ENCODE measurements at places on chromosomes 16 and 17.

GRCh38 chr17:64300699-64300965 is 37.6 kb upstream of the TEX2 start:
- DNase-seq: no peak

GRCh38 chr17:81644976-81645952 is 8.3 kb downstream of the TSPAN10 start:
- DNase-seq: no peak

DNA sequence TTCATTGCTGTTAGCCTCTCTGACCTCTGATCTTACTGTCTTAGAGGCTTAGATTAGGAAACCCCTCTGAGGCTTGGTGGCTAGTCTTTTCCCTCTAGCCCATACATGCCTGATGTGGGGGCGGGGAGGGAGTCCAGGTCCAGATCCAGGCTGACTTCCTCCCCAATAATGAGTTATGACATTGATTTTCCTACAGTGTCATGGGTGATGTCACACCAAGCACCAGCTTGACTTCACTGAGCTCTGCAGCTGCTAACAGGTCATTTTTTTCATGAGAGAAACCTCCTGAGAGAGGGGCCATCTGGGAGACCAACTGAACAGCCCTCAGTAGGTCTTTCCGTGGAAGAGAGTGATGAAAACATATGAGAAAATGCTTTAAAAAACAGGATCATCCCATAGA is 180.2 kb upstream of the N4BP1 start:
- DNase-seq: no peak

GRCh38 chr16:57964157-57964700 is 6.7 kb downstream of the CNGB1 start:
- DNase-seq: no peak

- DNase-seq: no peak
Measured at GRCh38 chr16:75258807-75259141, 7.3 kb upstream of the BCAR1 start.

- DNase-seq: no peak
Measured at GRCh38 chr17:21094298-21094704, 32.5 kb upstream of the DHRS7B start.

DNA sequence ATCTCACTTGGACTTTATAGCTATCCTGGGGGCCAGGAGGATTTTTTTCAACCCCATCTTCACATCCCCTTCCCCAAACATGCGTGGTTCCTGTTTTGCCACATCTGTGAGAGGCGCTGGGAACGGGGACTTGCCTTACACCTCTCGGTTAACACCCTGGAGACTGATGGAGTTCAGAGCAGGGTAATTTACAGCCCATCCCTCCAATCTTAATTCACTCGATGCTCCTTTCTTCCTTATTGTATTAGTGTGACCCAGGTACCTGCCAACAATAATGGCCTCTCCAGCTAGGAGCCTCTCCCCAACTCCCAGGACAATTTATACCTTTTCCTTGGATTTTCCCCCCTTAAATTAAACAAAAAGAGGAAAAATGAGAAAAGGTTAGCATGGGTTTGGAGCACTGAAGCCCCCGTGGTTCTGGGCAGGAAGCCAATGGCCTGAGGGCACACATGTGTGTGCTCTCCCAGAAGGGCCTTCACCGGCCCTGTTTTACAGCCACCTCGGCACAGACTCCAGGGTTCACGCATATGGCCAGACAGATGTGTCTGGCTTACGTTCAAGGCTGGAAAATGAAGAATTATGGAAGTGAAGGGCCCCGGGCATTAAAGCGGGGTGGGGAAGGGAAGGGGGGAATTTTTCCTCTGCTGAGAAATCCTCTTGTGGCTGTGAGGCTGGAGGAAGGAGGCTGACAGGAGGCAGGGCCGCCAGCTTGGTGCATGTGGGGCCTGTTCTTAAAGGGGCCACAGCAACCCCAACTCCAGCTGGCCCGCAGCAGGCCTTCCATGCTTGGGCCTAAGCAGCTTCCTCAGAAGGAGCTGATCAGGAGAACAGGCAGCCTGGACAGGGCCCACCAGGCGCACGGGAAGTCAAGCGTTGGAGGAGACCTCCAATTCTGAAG is 21.4 kb downstream of the HIC1 start:
- peak; percentile 21 for DNase-seq

GRCh38 chr17:76086384-76086783 is 7.4 kb downstream of the ZACN start:
- no peak for DNase-seq

DNA sequence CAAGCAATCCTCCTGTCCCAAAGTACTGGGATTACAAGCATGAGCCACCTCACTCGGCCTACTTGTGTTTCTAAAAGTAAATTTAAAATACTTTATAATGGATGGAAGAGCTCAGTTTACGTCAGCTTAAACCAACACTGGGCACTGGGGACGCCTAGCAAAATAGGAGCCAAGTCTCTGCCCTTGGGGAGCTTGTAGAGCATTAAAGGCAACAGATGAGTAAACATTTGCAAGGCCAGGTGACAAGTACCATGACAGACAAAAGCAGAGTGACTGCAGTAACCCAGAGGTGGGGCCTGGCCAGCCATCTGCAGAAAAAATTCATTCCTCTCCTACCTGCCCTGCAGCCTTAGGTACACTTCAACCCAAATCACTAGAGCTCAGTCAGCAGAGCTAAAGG is 12.1 kb upstream of the NLK start:
- no peak for DNase-seq

DNA sequence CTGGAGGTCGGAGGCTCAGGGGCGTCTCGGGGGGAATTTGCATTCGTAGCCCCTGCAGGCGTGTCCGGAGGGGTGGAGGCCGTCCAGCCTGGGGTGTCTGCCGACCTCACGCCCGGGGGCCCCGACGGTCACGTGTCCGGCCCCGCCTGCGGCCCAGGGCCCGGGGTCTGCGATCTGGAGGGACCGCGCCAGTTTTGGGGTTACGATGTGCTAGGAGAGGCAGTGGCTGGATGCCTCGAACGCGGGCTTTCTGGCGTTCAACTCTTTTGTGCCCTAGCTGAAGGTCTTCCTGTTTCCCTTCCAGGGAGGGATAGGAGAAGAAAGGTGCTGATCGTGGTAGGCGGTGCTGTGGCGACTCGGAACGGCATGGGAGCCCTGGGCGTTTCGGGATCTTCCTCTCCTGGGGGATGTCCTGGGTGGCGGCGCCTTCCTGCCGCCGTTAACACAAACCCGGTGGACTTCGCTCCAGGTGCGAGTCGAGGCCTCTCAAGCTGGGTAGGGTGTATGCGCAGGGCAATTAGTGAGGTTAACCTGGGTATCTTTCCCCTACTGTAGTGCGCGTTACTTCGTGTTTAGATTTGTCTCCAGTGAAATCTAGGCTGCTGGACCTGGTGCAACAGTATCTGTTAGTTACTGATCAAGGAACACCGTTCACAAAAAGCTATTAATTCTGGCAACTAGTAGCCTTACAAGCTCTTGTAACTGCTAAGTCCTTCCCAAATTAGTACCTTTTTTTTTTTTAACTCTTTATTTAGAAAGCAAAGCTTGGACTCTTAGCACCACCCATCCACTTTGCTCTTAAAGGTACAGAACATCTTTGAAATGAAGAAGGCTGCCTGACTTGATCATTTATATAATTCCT is 1.3 kb downstream of the AKAP1 start:
- DNase-seq: no peak

GRCh38 chr17:72970246-72970645 is 122.2 kb downstream of the SLC39A11 start:
- DNase-seq: no peak

- DNase-seq: no peak
Measured at GRCh38 chr17:58665946-58666857, 25.6 kb downstream of the TEX14 start.
